NCI-H2081 (cell line): ENCODE measurements at places on chromosomes 16 and 17.
A peak's percentile ranks its signal among the peaks of the same experiment; 100 is the strongest.

GRCh38 chr16:50534556-50534955 is 13.6 kb upstream of the NKD1 start:
- no peak for DNase-seq

- DNase-seq, result no peak
These were observed 34.0 kb downstream of the HS3ST3B1 start for GRCh38 chr17:14334919-14335318.

DNA sequence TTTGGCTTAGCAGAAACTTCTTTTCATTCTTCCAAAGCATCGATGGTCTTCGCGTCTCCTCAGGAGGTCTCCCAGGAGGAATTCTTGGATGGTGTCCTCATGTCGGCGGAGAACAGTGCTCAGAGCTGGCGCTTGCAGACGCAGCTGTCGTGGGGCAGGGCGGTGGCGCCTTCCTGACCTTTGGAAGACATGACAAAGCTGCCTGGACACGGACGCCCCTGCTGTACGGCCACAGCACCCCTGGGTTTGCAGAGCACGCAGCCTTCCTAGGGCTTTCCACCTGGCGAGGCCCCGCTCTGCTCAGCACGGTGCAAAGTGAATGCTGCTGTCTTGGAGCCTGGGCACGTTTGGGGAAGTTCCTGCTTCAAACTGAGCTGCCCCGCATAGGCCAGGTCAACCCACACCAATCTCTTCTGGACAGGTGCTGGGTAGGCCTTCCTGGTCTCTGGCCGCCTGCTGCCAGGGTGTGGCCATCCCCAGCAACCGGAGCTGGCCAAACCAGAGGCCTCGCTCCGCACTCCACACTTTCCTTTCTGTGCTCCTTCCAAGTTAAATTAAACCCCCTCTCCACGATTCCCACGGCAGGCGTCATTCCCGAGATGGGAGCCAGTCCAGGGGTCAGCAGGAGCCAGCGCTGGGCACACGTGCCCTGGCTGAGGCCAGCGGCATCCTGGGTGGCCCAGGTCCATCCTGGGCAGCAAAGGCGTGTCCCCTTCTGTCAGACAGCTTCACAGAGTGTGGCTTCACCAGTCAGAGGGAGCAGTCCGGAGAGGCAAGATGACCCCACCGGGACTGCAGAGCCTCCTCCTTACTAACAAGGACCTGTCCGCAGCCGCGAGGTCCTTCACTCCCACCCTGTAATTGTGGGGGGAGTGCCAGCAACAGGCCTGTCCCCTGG is 15.0 kb upstream of the KREMEN2 start:
- no peak for DNase-seq

DNA sequence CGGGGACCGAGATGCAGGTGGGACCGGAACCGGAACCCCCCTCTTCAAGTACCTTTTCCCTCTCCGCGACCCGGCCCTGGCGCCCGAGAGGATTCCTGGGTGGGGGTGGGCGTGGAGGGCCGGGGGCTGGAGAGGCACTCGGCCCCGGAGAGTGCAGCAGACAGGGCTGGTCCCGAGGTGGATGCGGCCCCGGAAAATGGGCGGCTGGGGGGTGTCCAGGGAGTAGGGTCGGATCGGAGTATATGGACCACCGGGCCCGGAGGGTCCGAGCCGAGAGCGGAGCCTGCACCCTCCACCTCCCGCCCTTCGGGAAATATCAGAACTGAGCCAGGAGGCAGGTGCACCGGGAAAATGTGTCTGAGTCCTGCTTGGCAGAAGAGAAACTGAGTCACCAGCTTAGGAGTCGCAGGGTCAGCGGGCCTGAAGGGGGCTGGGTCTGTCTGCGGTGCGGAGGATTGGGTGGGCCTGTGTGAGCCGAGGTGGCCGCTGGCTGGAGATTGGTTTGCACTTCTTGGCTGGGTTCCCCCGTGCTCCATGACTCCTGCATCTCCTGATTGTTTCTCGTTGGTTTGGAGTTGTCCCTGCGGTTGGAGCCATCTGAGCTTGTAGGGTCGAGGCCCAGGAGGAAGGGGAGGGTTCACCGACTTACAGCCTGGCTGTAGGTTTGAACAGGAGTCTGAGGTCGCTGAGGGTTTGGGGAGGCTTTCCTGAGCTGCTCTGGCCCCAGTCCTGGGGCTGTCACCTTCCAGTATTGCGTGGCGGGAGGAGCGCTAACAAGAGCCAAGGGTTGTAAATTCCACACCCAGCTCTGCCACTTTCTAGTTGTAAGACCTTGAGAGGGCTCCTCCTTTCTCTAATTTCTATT is 518 bp downstream of the SH2B1 start:
- no peak for DNase-seq

GRCh38 chr16:49857423-49858181 is 1.7 kb upstream of the ZNF423 start:
- no peak for DNase-seq

- DNase-seq, result no peak
These were observed 40.5 kb downstream of the WDR59 start for GRCh38 chr16:74944466-74944865.

- no peak for DNase-seq
These were observed 372.5 kb downstream of the CDH11 start for GRCh38 chr16:64749346-64749745.

GRCh38 chr17:62186841-62187240 is 121.8 kb upstream of the MED13 start:
- DNase-seq, result no peak

DNA sequence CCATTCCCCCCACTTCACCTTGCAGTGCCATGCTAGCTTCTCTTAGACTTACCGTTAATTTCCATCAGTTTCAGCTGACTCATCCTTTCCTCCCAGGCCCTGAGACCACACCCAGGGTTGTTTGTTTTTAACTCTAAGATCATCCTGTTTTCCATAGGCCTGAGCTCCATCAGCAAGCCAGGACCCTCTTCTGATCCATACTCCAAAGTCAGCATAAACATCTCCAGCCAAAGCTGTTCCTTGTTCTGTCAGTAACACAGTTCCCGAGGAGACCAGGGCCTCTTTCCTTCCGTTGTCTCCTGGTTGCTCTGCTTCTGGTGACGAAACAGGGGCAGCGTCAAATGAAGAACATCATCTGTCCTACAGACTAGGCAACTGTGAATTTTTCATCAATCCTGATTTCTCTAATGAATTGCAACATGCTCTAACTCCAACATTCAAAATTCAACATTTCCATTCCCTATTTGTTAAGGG is 83.8 kb upstream of the HNF1B start:
- no peak for DNase-seq

GRCh38 chr17:56936697-56937322 is 23.0 kb upstream of the TRIM25 start:
- no peak for DNase-seq

DNA sequence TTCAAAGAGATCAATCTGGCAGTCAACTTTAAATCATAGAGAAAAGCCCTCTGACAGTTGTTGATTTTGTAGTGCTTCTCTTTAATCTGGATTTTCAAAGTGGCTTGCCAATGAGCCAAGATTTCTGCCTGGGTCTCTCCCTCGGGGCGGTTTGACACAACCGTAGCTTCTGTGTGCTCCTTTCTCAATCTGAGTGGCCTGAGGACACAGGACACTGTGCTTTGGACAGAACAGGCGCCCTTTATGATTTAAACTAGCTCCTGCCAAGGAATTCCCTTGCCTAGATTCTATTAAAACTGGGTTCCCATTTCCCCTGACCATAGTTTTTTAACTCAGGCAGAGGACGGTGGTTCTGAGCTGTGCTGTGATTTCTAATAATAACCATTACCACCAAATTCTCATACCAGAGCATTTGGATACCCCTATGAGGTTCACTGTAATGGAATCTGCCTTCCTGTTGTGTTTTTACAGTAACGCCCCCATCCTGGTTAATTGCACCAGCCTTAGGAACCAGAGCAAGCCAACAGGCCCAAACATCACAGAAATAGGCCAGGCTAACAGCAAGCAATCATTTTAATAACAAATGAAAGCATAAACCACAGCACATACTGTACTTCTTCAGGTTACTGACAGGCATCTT is 4.0 kb downstream of the ZFHX3 start:
- no peak for DNase-seq

DNA sequence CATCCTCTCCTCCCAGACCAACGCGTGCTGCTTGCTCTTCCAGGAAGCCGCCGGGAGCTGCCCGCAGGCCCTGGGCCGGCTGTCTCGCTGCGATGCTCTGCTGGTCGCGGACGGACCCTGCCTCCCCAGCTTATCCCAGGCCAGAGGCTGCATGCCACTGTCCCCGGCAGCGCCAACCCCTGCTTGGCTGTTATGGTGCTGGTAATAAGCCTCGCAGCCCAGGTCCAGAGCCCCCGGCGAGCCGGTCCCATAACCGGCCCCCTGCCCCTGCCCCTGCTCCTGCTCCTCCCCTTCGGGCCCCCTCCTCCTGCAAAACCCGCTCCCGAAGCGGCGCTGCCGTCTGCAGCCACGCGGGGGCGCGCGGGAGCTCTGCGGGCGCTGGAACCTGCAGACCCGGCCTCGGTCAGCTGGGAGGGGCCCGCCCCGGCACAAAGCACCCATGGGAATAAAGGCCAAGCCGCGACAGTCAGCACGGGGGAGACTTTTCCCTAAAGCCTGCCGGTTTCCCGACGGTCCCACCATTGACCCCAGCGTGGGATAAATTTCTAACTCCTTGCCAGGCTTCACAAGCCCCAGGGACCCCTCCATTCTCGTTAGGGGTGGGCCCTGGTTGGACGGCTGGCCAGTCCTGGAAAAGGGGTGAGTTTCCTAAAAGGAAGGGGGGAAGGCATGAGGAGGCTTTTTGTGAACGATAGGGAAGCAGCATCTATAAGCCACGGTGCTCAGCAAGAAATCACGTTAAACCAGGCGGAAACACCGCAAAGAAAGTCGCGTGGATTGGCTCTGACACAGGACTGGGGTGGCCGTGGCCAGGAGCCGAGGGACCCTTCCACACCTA is 11.2 kb downstream of the ENPP7 start:
- DNase-seq, result peak; percentile 69

DNA sequence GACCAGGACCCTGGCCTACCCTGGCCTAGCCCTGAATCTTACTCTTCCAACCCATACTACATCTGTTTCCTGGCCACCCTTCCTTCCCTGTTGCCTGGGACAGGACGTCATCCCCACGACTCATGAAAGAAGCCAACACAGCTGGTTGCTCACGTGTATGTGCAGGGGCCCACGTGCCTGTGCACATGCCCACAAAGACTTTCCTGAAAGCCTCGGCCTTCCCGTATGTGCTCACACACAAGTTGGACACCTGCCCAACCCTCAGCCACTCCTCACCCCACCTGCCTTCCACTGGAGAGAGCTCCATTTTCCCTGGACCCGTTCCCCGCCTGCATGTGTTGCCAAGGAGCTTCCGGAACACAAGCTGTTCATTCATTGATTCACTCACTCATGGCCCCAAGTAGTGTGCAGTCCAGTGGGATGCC is 7.0 kb downstream of the PLXDC1 start:
- DNase-seq, result peak; percentile 10
